ENCODE measurements at places on chromosomes 6 and 20.

GRCh38 chr6:139676718-139677117 is 302.3 kb upstream of the CITED2 start:
- DNase-seq, result no peak

GRCh38 chr20:12902992-12903391 is 105.8 kb upstream of the SPTLC3 start:
- no peak for DNase-seq

DNA sequence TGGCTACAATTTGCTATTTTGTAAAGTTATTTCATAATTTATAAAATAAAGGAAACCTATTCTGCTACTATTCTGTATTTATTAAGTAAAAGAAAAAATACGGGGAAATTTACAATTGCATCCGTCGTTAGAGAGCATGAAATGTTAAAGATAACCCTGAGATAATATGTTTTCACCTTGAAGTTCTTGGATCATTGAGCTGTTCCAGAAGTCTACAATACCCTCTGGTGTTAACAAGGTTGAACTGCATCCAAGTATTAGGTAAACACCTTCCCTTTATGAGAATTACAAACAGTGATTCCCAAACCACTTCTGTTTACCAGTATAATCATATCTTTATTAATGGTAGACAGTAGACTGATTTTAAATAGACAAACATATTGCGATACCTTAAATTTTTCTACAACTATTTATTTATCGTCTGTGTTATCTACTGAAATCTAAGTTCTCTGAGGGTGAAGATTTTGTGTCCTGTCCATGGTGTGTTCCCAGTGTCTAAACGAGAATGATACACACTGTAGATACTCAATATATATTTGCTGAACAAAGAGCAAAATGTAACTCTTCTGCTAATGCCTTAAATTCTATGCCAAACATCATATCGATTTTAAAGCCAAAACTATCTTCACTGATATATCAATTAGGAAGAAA is 28.2 kb downstream of the TBC1D32 start:
- no peak for DNase-seq

GRCh38 chr6:40586369-40587201 is 579 bp downstream of the LRFN2 start:
- DNase-seq, result no peak

DNA sequence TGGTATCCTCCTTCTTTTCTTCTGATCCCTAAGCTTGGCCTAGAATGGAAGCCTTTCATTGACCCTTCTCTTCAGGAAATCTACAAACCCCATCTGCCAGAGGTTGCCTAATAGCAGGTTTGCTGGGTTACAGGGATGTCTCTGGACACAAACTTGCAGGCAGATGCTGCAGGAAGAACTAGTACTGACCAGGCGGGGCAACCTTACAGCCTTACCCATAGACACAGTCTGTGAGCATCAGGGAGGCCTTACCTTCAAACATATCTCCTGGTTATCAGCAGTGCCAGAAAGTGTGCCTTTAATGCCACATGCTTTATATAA is 2.6 kb downstream of the SCUBE3 start:
- no peak for DNase-seq

DNA sequence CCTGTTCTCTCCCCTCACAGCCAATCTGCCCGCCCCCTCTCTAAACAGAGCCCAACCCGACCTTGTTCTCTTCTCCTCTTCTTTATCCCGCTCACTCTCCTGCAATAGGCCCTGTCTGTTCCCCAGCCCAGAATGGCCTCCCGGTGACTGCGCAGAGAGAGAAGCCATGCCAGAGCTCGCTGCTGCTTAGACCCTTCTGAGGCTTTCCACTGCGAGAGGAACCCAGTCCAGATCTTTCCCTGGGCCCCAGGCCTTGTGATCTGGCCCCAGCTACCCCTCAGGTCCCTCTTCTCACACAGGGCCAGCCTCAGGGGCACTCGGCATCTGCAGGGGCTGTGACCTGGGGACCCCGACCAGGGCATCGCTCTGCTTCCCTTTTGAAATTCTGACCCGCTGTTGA is 58.1 kb downstream of the TMEM242 start:
- DNase-seq, result no peak

DNA sequence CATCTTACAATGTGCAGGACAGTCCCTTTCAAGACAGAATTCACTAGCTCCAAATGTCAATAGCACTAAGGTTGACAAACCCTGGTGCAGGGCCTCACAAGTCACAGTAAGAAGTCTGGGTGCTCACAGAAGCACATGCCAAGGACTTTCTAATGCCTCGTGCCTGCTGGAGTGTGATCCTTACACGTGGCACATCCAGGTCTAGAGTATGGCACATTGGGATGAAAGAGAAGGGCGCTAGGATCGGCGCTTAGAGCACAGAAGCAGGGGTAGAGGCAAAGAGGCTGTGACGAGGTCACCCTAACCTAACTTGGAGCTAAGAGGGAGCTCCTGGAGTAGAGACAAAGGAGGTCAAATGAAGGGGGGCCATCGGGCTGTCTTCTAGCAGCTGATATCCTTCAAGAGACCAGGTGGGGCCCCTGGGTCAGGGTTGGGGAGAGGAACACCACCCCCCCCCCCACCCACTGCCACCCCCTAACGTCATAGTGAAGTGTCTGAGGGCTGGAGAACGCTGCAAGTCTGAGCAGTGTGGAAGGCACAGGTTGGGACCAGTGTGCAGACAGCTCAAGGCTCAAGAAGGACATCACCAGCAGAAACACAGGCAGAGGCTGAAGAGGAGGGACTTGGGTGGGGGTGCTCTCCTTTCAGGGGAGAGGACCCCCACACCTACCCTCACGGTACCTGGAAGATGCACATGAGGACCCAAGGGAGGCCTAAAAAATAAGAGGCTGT is 97.8 kb upstream of the MRPS10 start:
- DNase-seq, result no peak

- DNase-seq, result no peak
Measured at GRCh38 chr6:16799279-16800193, 38.3 kb upstream of the ATXN1 start.

DNA sequence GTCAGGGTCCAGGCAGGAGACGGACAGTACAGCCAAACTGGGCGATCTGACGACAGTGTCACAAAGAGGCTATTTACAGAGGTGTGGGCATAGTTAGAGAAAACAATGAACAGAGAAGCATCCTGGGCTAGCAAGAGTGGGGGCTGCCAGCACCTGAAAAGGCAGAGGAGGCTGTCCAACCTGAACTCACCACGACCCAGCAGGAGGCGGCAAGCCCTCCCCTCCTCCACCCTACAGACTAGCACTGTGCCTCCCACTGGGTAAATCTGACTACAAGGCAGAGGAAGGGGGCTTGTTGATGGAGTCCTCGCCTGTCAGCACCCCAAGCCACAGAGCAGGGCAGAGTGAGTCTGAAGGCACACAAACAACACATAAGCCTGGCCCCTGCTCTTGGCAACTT is 52.8 kb upstream of the CDYL start:
- no peak for DNase-seq

DNA sequence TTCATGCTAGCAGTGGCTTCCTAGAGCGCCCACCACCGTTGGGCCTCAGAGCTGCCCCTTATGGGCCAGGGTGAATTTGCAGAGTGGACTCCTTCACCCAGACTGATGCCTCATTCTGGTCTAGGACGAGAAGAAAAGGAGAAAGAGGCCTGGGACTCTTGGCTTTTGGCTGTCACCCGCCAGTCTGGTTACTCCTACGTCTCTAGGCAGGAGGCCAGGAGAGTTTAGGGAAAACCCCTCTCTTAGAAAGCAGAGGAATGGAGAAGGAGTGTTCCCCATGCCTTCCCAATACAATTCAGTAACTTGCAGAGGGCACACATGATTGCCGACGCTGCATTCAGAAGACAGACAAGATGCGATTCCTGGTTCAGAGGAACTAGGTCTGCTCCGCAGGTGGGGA is 70.1 kb downstream of the CDC5L start:
- no peak for DNase-seq

DNA sequence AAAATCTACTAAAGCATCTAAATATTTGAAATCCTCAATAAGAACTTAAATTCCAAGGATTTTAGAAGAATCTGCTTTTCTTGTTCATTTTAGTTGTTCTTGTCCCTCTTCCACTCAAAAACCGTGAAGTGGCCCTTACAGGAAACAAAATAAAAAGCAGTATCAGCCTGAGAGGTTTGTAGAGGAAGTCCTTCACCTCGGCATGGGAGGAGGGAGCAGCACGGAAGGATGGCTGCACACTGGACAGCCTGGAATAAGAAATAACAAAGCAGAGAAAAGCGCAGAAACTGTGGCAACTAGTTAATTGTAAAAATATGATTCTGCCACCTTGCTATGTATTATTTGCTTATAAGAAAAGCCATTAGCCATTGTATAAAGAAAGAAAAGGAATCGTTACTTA is 46.1 kb downstream of the RALGAPA2 start:
- no peak for DNase-seq

- DNase-seq, result no peak
Measured at GRCh38 chr6:154402081-154402780, 45.6 kb upstream of the IPCEF1 start.

- no peak for DNase-seq
Measured at GRCh38 chr6:11155589-11155988, 44.1 kb upstream of the ERVFRD-1 start.

GRCh38 chr20:278181-278580 is 12.4 kb downstream of the C20orf96 start:
- no peak for DNase-seq

DNA sequence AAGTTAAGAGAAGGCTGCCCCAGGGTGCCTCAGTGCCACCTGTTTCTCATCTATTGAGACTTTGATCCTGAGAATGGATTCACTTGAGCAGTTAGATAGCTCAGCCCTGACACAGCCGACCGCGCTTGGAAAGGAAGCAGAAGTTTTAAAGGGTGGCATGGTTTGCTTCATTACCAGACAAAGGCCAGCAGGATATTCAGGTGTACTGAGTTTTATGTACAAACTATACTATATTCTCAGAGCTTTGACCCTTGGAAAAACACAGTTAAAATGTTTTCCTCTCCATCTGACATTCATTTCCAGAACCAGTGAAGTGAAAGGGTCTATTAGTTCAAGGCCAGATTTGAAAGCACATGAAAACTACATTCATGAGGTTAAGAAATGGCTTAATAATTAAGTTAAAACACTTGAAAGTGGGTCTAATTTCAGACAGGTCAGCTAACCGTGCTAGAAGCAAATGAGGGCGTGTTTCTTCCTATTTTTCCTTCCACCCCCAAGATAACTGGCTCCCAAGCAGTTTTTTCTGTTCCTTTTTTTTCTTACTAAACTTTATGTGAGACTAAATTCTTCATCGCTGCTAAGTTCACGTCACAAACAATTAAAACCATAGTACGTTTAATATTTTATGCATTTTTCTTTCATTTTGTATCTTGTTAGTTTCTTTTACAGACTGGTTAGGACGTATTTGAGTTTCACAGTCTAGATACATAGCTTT is 385.3 kb upstream of the SOX4 start:
- no peak for DNase-seq

DNA sequence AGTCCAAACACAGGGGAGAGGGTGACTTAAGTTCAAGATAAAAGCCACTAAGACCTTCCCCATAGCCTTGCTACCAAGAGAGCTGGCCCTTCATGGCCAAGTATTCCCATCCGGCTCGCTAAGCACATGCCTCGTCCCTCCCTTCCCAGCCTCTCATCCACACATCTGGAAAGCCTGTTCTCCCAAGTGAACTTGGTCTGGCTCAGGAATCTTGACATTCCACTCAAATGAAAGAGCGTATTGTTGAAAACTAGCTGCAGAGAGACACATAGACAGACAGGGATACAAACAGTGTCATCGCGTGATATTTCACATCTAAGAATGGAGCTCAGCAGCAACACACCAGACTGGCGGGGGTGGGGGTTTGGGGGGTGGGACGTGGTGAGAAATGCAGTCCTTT is 182.8 kb upstream of the FOXQ1 start:
- no peak for DNase-seq

DNA sequence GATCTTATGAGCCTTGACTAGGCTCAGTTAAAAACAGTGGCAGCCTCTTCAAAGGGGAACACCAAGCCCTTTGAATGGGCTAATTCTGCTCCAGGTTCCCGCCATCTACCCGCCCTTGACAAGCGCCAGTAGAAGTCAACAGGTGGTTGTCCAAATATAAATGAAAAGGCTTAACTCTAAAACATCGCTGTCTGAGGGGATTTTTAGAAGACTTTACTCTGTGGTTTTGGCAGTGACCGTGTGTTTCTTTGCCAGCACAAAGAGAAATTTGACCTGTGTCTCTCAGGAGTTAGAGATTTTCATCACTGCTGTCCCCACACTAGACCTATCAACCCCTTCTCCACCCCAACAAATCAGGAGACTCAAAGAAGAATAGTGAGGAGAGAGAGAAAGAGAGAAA is 19.8 kb upstream of the SIM1 start:
- no peak for DNase-seq

GRCh38 chr20:62656197-62656918 is 14.1 kb downstream of the SLCO4A1 start:
- DNase-seq, result no peak

GRCh38 chr6:56093776-56094175 is 153.6 kb downstream of the COL21A1 start:
- DNase-seq, result no peak

DNA sequence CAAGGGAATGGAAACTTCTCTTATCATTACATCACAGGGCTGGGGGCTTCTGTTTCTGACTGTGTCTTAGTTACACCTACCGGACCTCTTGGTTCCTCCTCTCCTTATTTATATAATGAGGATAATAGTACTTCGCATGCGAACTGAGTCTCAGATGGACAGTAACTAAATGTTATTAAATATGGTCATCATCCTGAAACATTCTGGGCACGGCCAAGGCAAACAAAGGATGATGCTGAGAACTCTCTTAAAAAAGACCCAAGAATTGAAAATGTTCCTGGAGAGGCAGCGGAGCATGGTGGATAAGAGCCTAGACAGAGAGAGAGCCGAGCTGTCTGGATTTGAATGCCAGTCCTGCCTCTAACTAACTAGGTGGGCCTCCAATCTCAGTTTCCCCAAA is 119.8 kb upstream of the SASH1 start:
- DNase-seq, result no peak

DNA sequence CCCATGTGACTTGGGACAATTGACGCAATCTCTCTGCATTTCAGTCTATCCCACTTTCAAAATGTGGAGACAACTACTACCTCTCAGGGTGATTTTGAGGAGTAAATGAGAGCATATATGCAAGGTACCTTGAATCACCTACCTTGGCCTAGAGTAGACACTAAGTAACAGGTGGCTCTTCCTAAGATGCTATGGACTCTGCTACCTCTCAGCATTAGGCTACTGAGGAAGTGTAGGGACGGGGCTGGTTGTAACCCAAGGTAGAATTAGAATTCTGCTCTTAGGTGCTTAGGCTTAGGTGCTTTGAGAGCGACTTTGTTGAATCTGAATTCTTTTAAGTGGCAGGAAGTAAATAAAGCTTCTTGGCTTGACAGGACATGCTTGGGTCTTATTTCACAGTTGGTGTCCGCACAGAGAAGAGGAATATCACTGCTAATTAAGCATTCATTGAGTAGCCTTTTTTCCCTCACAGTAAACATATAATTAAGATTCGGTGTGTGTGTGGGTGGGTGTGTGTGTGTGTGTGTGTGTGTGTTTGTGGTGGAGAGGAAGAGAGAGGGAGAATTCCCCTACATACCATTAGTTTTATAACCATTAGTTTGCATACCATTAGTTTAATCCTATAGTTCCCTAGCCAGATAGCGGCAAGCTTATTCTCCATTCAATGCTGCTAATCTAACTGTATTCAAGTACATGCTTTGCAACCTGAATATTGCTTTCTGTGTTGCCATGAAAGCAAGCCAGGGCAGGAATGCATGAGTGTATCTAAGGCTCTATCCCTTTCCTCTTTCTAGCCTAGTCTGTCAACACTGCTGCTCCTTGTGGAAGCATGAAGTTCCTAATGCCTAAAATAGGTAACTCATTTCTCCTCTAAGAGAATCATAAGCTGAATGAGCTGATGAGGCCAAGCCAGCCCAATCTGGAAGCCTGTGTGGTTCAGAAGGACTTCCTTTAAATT is 112.5 kb downstream of the IPCEF1 start:
- DNase-seq, result no peak

GRCh38 chr20:48684501-48685041 is 143.2 kb downstream of the PREX1 start:
- DNase-seq, result no peak

Data from head of caudate nucleus (tissue), 42 donors.